Calu3 (cell line): ENCODE measurements at places on chromosomes 7 and 10.

- peak; percentile 40 for DNase-seq
Observed at GRCh38 chr7:55066524-55066923, 47.7 kb downstream of the EGFR start.

DNA sequence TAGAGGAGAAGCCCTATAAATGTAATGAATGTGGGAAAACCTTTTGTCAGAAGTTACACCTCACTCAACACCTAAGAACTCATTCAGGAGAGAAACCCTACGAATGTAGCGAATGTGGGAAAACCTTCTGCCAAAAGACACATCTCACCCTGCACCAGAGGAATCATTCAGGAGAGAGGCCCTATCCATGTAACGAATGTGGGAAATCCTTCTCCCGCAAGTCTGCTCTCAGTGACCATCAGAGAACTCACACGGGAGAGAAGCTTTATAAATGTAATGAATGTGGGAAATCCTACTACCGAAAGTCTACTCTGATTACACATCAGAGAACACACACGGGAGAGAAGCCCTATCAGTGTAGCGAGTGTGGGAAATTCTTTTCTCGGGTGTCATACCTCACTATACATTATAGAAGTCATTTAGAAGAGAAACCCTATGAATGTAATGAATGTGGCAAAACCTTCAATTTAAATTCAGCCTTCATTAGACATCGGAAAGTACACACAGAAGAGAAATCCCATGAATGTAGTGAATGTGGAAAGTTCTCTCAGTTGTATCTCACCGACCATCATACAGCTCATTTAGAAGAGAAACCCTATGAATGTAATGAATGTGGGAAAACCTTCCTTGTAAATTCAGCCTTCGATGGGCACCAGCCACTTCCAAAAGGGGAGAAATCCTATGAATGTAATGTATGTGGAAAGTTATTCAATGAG lies 18.9 kb downstream of the RBAK start:
- DNase-seq: no peak

DNA sequence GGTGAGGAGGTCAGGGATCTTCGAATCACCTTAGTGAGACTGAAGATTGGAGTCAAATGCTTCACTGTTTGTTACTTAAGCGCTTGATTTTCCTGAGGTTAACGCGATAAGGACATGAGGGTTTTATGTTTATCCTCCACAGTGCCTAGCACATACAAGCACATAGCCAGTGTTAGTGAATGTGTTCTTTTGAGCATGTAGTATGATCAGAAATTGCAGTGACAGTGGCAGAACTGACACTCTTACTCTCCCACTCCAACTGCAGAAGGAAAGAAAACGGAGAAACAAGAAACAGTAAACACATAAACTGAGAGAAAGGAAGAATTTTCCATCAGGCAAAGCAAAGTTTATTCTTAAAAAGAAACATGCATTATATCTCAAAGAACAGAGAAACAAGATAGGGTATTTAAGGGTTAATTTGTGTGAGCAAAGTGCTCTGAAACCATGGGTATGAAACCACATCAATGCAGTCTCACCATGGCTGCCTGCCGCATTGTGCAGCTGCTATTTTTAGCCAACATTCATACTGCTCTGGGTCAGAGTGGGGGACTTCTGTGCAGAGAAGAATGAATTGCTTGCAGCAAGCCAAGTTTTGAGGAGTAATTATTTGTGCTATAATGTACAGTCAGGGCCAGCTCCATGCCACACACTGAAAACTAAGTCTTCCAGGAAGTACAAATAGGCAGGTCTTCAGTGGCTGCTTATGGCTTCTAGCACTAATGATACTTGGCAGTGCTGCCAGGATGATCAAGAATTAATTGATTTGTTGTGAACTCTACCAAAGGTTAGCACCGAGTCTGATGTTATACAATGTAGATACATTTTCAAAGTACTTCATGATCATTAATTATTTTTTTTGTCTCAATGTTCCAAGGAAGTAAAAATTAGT lies 152.0 kb downstream of the MACC1 start:
- no peak for DNase-seq

DNA sequence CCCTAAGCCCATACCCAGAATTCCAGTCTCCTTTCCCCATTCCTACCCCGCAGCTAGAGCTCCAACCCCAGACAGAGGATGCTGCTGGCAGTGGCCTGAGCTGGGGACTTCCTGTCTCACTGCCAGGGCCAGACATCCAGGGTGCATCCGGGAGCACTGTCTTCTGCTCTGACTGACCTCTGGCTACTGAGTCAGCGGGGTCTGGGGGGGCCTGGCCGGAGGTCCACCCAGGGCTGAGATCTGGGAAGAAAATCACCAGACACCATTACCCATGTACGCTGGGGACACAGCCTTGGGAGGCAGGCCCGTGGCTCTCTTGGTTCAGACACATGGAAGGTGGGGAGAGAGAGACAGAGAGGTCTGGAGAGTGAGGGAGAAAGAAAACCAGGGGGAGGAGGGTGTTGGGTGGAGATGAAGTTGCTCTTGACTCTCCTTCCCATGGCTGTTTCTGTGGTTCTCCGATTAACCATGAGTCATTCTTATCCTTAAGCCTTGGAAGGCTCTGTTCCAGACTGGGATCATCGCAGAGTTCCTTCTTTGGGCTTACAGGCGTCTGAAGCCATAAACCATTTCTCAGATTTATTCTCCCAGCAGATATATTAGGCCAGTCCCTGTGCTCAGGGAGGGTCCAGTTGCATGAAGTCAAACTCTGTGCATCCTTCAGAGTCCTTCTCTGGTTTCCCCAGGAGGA lies 23.6 kb downstream of the TSPAN15 start:
- DNase-seq: no peak

GRCh38 chr7:121591926-121592325 lies 195.8 kb upstream of the FAM3C start:
- no peak for DNase-seq

- no peak for DNase-seq
Observed at GRCh38 chr7:1560620-1561031, 4.6 kb upstream of the TMEM184A start.

- peak; percentile 17 for DNase-seq
Observed at GRCh38 chr10:33290321-33291052, 44.0 kb downstream of the NRP1 start.

DNA sequence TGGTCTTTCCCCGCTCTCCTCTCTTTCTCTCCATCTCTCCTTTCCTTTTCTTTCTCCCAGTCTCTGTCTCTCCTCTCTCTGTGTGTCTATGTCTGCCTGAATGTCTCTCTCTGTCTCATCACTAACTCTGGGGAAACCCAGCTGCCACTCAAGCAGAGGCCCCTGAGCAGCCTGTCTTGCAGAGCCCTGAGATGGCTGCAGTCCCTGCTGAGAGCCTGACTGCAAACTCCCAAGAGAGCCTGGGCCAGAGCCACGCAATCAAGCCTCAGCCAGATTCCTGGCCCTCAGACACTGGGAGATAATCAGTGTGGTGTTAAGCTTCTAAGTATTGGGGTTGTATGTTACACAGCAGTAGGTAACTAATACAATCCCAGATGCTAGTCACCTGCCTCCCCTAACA lies 91.5 kb downstream of the PAXIP1 start:
- DNase-seq: no peak

DNA sequence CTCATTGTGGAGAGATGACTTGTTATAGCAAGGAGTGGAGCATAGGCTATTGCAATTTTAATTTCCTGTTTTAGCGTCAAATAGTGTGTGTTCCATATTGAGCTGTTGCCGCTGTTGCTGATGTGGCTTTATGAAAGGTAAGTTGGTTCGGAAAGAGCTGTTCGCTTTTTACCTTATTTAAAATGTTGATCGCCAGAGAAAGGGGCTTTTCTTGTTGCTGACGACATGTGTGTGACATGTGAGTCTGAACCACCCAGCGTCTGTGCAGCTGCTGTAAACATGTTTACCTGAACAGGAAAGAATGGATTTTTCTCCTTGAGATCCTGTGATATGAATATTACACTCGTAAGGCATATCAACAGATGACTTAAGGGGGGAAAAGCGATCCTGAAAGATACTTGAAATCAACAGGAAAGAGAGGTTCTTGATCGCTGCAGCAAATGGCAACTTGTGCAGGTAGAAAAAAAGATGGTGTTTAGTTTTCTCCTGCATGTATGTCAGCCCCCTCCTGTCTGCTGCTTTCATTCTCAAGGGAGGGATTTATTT lies 2.5 kb downstream of the ZEB1 start:
- no peak for DNase-seq

DNA sequence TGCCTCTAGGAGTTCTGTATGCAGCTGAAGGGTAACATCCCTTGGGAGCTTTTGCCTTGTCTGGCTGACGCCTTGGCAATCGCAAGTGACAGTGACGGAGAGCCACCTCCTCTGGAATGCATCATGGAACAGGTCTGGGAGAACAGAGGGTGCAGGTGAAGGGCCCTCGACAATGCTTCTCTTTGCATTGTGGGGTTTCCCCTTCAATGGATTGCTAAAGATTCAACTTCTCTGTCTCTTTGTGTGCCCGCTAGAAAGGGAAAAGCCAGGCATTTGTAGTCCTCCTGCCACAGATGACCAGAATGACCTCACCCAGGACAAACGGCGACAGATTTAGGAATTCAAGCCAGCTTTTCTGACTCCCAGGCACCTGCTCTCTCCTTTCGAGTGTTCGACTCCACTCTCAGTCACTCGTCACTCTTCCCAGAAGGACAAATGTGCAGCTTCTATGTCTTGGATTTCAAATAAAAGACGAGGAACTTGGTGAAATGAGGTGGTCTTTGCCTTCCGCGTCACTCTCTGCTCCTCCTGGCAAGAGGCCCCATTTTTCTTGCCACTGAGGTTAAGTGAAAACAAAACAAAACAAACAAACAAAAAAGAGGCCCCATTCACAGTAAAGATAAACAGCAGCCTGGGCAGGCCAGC lies 26.1 kb downstream of the IL2RA start:
- DNase-seq: no peak

DNA sequence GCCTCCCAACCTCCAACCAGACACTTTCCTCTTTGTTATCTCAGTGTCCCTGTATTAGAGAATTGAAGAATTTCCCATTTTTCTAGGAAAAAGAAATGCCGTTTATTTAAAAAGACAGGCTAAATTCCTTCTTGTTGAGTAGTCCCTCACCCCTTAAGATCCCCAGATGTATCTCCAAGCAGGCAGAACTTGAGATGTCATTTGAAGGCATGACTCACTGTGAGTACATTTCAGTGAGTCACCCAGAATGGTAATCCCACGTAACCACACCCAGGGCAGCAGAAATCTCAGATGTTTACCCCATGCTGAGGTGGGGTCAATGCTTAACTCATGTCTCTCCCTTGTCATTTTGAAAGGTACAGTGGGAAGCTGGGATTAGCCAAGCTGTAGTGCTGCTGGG lies 4.4 kb downstream of the ZNF655 start:
- DNase-seq: peak; percentile 72

GRCh38 chr10:30974773-30975415 lies 56.8 kb downstream of the ZNF438 start:
- DNase-seq: no peak

DNA sequence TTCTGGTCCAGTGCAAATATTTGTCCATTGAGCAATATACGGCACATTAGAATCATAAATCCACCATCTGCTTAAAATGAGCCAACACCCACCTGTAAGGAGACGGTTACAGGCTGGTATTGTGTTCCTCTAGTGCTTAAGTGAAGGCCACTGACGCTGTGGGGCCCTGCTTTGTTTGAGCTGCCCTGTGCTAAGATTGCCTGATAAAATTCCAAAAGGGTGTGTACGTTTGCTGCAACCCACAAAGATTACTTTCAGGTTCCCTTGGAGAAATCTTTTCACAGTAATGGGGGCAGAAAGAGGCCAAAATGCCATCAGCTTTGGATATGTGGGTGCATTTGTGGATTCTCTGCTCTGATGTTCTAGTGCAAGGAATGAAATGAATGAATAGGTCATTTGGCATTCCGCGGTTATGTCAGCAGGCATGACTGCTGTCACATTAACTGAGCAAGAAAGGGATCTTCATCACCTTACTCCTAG lies 34.4 kb downstream of the AGR3 start:
- peak; percentile 72 for DNase-seq

- DNase-seq: no peak
Observed at GRCh38 chr10:112919721-112920120, 30.3 kb upstream of the TCF7L2 start.

DNA sequence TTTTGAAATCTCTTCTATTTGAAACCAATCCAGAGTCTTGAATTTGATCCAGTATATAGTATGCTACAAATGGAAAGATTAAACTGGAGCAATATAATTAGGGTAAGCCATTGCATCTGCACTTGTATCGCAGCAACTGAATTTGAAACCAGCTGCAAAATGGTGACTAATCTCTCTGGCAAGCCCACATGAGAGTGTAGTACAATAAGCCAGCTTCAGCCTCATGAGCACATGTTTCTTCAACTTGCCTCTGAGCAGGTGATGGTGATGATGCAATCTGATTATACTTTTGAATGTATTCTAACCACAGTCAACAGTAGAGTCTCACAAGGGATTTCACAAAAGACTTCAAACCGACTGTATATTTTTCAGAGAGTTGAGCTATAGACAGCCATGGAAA lies 829 bp upstream of the RPA3 start:
- peak; percentile 51 for DNase-seq

DNA sequence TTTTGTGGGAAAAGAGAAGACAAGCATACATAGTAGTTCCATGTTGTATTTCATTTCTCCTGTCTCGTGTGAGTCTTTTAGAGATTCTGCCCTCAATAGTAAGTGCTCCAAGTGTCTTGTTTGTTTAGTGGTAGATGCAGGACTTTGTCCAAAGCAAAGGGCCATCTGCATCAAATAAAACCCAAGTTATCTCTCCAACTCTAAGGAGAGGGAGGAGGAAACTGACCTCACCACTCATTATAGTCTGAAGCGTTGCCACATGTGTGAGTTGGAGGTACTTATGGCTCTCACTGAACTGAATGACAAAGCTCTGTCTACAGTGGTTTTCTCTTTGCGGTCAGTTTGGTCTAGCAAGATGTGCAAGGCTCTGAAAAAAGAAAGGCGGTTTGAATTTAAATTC lies 272.6 kb downstream of the DOCK4 start:
- DNase-seq: no peak

DNA sequence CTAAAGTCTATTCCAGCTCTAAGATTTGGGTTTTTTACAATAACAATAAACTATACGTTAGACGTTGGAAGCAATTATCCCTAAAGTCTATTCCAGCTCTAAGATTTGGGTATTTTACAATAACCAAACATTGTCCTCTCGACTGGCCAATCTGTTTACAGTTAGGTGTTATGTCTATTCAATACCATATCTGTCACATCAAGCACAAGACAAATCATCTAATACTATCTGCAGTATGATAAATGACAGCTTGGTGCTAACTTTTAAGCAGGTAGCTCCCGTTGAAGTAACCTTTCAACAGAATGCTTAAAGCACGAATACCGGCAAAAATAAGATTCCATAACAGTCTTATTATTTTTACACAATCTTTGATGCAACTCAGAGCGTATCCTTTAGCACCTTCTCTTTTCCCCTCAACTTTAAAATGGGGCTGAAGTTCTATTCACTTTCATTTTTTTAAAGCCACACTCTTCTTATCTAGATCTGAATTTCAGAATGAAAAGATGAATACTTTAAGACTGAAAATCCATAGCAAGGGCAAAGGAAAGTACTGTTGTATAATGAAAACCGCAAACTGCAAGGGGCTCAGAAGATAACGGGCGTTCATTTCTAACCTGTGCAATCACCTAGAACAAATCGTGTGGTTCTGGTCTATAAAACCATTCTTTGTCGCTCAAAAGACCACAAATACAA lies 925 bp downstream of the H2AZ2 start:
- DNase-seq: no peak
